ENCODE measurements at places on chromosomes 5 and 9. TPM values are rescaled to one million over a fixed set of nuclear protein-coding genes. Genes with fewer than 3 reads are reported as not detected.

DNA sequence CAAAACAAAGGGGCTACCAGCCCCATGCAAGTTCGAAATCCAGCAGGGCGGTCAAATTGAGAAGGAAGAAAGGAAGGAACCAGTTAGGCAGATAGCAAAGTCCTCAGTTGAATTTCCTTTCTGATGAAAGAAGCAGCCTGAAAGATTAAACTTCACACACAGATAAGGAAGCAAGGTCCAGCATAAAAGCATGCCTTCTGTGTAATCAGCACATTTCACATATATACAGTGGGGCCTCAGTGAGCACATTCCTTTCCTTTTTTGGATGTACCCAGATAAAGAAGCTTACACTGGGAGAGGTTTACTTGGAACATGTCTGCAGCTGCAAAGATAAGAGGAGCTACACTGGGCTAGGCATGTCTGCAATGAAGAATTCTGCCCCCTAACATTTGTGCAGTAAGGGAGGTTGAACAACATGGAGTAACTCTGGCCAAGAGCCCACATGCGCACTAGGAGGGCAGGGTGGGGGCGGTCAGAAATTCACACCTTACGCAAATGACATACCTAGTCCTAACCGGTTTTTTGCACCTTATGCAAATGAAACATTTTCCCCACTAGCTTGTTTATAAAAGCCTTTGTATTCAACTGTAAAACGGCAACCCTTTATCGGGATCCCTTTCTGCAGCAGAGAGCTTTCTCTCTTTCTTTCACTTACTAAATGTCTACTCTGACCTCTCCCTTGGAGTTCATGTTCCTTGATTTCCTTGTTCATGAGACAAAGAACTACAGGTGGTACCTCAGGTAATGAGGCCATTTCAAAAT lies 149.7 kb upstream of the FBXL17 start:
- no peaks in the 10 kb centered on the region for H3K36me3 ChIP-seq
- no peak overlapping the region for H3K4me3 ChIP-seq
- no peaks in the 10 kb centered on the region for H3K4me1 ChIP-seq
- no peak for DNase-seq

DNA sequence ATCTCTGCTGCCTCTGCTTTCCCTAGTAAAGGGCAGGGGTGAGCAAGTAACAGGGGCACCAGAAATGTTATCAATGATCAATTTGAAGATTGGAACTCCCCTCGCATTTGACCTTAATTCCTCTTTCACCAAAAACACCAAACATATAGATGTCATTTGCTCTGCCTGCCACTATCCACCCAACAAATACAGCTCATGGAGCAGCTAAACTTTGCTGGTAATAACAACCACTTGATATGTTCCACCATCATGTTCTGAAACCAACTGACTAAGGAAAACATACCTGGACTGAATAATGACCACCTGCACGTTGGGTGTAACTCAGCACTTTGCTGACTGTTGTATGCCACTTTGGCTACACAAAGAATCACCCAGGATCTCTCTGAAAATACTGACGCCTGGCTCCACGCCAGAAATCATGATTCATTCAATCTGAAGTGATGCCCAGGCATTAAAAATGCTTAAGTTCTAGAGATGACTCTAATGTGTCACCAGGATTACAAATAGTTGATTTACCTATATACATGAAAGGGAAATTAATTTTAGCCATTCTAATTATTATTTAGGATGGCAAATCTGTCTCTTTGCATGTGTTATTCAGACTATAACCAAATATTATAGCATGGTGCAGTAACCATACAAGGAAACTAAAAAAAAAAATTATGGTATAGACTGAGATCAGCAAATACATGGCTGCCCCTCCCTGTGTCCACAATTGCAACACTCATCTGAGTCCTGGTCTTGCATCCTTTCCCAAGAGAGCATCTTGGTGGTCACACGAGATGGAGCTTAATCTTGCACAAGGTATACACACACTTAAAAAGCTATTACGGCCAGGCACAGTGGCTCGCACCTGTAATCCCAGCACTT lies 43.1 kb upstream of the TTC39B start:
- no peaks in the 10 kb centered on the region for H3K36me3 ChIP-seq
- H3K27ac ChIP-seq: no peak overlapping the region
- H3K4me3 ChIP-seq: no peak overlapping the region
- no peak for DNase-seq
- no peaks in the 10 kb centered on the region for H3K27me3 ChIP-seq

DNA sequence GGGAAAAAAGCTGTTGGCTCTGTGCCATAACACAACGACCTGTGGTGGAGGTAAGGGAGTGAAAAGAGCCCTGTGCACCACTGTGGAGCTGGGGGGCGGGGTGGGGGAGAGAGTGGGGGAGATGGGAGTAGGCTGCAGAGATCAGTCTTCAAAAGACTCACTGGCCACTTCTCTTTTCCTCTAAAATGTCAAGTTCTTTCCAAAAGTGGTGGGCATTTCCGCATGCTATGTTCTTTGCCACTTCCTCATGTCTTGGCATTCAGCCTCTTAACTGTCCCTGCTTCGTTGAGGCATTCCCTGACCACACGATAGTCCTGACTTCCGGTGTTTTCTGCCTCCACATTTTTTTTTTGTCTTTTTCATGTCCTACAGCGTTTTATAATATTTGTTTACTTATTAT lies 2.4 kb upstream of the PPP2R2B start:
- H3K27me3 ChIP-seq: no peaks in the 10 kb centered on the region
- no peak overlapping the region for H3K4me3 ChIP-seq
- no peaks in the 10 kb centered on the region for H3K36me3 ChIP-seq
- H3K4me1 ChIP-seq: peaks cover 18% of the 10 kb centered on the region

DNA sequence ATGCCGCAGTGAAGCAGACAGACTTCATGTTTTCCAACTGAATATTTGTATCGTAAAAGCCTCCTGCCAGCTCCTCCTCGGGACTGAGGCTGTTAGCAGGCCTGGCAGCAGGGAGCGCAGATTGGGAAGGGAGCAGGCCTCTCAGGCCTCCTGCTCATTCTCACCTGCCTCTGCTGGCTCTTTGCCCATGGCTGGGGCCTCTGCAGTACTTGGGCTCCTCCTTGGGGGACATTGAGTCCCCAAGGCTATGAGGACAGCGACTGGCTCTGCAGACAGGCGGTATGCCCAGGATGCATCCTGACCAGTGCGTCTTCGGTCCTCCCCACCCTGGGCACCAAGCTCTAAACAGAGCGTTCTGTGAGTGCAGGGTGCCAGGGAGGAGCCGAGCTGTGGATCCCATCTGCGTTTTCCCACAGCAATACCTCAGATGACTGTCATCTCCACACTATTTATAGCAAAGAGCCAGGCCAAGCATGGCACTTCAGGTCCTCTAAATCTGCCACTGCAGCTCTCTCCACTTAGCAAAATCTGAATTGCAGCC lies 38.7 kb downstream of the TSTD2 start:
- no peak for DNase-seq
- no peaks in the 10 kb centered on the region for H3K27me3 ChIP-seq
- H3K4me1 ChIP-seq: no peaks in the 10 kb centered on the region
- H3K4me3 ChIP-seq: no peak overlapping the region

DNA sequence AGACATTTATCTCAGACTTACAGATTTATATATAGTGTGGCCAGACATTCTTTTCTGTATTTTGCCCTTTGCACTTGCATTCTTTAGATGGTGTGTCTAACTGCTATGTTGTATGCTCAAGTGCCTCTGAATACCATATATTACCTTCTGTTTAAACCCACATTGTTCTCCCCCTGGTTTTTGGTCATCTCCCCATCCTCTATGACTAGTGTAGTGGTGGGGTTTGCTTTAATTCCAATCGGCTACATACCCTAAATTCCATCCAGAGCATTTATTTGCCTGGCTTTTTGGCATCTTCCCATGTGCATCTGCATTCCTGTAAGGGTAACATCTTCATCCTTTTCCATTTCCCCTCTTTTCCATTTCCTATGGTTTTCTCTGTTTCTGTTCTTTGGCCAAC lies 271.0 kb upstream of the SLC30A5 start:
- no peaks in the 10 kb centered on the region for H3K27me3 ChIP-seq
- H3K27ac ChIP-seq: no peak overlapping the region
- H3K4me3 ChIP-seq: no peak overlapping the region
- H3K4me1 ChIP-seq: no peaks in the 10 kb centered on the region
- DNase-seq: no peak

- H3K4me1 ChIP-seq: peaks cover 11% of the 10 kb centered on the region
- no peak overlapping the region for H3K4me3 ChIP-seq
- DNase-seq: no peak
- peaks cover 11% of the 10 kb centered on the region for H3K27me3 ChIP-seq
- no peaks in the 10 kb centered on the region for H3K36me3 ChIP-seq
Observed at GRCh38 chr5:14141764-14142163, 1.4 kb upstream of the TRIO start.

The C9orf43 gene
- 0.87 TPM for total RNA-seq

The PLK2 gene
- total RNA-seq: 8.2 TPM

The XPA gene
- total RNA-seq: 25.5 TPM

The IFNE gene
- total RNA-seq: not detected

The IL17B gene
- not detected for total RNA-seq

The GMCL2 gene
- not detected for total RNA-seq

Measured in CD4-positive, alpha-beta memory T cell (primary cell).